Mammary epithelial cell (primary cell): ENCODE measurements at places on chromosomes 11 and 22. TPM values are rescaled to one million over a fixed set of nuclear protein-coding genes. Genes with fewer than 3 reads are reported as not detected.
A peak's percentile ranks its signal among the peaks of the same experiment; 100 is the strongest.

DNA sequence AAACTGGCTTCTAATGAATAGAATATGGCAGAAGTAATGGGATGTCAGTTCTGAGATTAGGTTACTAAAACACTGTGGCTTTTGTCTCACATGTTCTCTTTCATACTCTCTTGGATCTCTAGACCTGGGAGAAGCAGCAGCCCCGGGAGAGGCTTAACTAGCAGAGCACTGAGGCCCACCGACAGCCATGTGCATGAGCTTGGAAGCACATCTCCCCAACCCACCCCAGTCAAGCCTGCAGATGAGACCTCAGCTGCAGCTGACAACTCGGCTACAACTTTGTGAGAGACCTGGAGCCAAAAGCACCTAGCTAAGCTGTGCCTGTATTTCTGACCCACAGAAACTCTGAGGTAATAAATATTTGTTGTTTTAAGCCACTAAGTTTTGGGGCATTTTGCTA is 100.8 kb downstream of the TRIM29 start:
- no peak for DNase-seq

GRCh38 chr11:44606472-44606871 is 41.0 kb downstream of the CD82 start:
- DNase-seq, result no peak

DNA sequence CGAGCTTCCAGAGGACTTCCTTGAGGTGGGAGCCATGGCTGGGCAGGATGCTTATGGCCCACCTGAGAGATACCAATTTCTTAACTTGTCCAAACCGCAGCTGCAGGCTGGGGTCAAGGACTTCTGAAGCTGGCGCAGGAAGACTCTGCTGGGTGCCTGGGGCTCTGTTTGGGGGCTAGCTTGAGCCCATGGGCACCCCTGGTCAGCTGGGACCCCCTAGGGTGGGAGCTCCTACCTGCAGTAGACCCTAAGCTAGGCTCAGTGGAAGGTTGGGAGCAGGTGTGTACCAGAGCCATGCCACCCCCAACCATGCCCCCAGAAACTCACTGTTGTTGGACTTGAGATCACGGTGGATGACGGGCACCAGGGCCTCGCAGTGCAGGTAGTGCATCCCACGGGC is 1.3 kb downstream of the MAP3K11 start:
- no peak for DNase-seq

GRCh38 chr11:69086152-69087132 is 37.7 kb downstream of the TPCN2 start:
- DNase-seq, result no peak

- no peak for DNase-seq
Observed at GRCh38 chr22:30918761-30919160, 49.8 kb downstream of the MORC2 start.

DNA sequence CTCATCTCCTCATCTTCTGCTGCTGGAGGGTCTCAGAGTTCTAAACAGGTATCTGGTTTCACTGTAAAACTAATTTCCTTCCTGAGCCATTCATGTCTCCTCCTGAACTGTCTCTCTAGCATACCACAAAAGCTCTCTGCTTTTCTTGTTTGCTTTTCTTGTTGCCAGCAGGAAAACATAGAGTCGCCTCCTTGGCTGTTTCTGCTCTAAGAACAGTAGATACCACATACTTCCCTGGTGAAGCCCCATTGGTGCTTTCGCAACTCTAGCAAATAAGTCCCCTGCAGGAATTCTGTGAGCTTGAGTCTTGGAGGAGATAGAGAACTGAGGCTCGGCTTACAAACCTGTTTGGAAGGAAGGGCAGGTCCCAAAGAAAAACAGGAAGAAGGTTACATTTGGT is 7.0 kb downstream of the DIXDC1 start:
- peak; percentile 58 for DNase-seq

TYR gene
- total RNA-seq, result not detected

ANO3 gene
- not detected for total RNA-seq

MISFA gene
- total RNA-seq, result 0.50 TPM

OR8D1 gene
- not detected for total RNA-seq
